ENCODE measurements at places on chromosomes 3 and 15. TPM values are rescaled to one million over a fixed set of nuclear protein-coding genes. Genes with fewer than 3 reads are reported as not detected.

- no peak for DNase-seq
Measured at GRCh38 chr3:10501664-10502052, 3.7 kb downstream of the ATP2B2 start.

Gene PPM1L
- 10.6 TPM for total RNA-seq

DNA sequence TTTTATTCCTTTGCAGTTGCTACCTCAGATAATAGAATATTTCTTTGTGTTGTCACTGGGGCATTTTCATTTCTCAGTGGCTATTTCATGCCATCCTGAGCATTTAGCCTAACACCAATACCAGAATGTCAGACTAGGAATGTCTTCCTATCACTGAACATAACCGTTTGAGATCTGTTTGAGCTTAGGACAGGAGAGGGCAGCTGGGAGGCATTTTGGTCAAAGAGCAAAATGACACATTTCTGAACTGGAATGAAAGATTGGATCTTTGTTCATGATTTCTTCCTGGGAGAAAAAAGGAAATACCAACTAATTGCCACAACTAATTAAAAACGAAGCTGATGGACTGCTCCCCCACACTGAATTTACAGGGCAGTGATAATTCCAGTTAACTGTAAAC lies 921.3 kb upstream of the NR2F2 start:
- DNase-seq, result no peak

Gene CHRD
- total RNA-seq, result 0.06 TPM

DNA sequence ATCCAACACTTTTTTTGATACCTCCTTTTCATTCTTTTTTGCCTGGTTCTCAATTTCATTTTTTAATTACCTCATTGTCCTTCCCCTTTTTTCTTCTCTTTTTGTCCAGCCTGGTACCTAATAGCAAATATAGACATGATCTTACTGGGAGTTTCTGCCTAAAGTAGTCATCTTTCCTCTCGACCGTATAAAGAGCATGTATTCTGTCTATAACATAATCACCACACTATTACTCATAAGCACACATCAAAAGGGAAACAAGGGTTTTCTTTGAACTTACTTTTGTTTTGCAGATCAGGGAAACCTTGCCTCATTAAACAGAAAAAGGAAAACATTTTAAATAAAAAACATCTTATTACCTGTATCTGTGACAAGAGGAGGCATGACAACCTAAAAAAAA lies 33.0 kb downstream of the FAM98B start:
- DNase-seq, result no peak

GRCh38 chr15:76588811-76589747 lies 252.5 kb downstream of the ISL2 start:
- peak; percentile 24 for DNase-seq

Data from A673 (cell line).